ENCODE measurements at places on chromosomes 6 and 20.

DNA sequence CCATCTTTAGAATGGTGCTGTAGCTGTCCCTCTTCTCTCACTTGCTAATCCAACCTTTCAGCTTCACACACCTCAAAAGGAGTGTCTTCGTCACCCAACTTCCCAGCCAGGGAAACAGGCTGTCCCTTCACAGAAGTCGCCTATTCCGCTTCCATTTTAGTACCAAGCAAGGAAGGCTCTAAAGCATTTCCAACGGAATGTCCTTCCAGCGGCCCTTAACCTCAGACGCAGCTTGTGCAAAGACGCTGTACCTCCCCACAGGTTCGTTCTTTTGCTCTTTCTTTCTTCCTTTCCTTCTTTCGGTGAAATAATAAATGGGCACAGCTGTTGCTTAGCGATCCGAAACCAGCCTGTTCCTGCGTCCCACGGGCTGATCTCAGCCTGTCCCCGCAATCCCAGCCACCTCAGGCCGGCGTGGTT is 1.5 kb downstream of the PTPRT start:
- peak; percentile 47 for DNase-seq

- DNase-seq, result peak; percentile 54
Observed at GRCh38 chr6:50185006-50185405, 135.3 kb upstream of the DEFB112 start.

- no peak for DNase-seq
Observed at GRCh38 chr20:57716202-57716601, 6.4 kb upstream of the PMEPA1 start.

- DNase-seq, result no peak
Observed at GRCh38 chr6:169397684-169398083, 144.0 kb upstream of the THBS2 start.

GRCh38 chr20:50133041-50133440 is 20.1 kb upstream of the UBE2V1 start:
- no peak for DNase-seq

DNA sequence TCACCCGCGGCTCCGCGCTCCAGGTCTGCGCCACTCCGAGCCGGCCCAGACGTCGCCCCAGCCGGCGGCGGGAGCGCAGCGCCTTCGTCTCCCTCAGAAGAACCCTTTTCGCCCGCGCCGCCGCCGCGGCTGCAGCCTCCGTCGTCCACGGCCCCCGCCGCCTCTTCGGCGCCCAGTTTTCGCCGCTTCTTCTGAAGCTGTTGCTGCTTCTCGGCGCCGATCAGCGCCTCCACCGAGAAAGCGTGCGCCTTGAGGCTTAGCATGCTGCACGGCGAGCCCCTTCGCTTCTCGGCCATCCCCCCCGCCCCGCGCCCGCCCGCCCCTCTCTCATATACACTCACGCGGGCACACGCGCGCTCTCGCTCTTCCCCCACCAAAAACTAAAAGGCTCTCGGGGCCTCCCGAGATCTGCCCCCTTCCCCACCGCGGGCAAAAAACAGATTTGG is 489 bp downstream of the TBX18 start:
- DNase-seq, result no peak

- peak; percentile 29 for DNase-seq
Observed at GRCh38 chr20:45419188-45420091, 3.5 kb downstream of the PIGT start.

DNA sequence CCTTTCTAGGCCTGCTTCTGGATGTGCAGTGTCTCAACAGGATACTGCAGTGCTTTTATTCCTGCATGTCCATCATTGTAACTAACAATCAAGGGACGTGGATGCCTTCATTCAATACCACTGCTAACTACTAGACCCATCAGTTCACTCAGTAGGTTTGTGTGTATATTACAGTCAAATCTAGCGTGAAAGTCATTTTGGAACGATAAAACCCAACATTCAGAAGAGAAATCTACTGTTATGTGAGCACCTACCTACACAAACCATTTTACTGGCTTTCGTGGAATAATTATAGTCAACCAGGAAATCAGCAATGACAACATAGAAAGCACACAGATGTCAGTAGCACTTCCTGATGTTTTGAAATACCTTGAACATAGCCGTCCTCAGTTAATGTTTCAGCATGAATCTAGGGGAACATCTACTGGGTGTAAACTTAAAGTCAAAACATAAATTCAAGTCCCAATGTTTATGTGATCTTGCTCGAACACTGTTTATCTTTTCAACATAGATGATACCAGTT is 270.6 kb downstream of the FARS2 start:
- DNase-seq, result no peak

DNA sequence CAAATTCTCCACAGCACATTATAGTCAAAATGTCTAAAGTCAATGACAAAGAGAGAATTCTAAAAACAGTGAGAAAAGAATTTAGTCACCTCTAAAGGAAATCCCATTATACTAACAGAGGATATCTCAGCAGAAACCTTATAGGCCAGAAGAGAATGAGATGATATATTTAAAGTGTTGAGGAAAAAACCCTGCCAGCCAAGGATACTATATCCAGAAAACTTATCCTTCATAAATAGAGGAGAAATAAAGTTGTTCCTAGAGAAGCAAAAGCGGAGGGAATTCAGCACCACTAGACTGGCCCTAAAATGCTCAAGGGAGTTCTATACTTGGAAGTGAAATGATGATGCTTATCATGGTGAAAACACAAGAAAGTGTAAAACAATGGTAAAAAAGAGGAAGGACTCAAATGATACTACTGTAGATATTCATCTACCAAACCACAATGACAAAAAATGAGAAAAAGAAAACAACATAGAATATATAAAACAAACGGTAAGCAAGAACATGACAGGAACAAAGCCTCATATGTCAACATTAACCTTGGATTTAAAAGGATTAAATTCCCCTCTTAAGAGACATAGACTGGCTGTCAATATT is 16.7 kb downstream of the GPRC6A start:
- DNase-seq, result no peak

GRCh38 chr6:149201068-149201655 is 116.3 kb upstream of the TAB2 start:
- DNase-seq, result no peak

GRCh38 chr20:43976547-43976946 is 61.9 kb downstream of the TOX2 start:
- no peak for DNase-seq

DNA sequence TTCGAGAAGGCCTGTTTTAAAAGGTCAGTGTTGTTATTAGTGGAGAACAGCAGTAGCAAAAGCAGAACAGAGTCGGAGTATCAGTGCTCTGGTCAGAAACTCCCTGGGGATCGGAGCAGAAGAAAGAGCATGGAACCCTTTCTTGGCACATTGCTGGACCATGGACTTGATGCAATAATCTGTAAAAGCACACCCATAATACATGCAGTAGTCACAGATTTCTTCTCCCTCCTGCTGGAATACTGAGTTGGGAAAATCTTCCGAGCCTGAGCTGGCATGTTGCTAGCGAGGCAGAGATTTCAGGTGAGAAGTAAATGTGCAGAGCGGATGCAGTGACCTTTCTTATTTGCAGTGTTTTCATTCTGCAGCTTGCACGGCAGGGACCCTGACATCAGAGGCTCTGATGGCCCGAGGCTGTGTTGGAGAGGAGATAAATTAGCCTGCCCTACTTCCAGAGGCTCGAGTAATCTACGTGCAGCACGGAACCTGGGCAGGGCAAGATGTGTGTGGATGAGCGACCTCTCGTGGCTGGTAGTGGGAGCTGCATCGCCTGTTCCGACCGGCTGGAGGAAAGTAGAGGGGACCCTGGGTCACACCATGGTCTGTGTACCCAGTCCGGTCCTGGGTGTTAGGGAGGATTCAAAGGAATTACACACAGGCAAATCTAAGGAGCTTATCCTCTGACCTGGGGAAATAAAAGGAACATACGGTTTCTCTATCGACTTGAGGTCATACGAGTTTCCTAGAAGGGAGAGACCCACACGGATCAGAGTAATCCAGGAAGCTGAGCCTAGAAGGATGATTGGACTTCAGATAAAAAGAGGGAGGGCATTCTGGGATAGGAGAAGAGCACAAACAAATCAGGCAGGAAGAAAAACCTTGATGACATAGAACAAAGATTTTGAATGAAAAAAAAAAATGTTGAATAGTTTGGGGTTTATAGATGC is 137.0 kb upstream of the STMND1 start:
- peak; percentile 91 for DNase-seq

DNA sequence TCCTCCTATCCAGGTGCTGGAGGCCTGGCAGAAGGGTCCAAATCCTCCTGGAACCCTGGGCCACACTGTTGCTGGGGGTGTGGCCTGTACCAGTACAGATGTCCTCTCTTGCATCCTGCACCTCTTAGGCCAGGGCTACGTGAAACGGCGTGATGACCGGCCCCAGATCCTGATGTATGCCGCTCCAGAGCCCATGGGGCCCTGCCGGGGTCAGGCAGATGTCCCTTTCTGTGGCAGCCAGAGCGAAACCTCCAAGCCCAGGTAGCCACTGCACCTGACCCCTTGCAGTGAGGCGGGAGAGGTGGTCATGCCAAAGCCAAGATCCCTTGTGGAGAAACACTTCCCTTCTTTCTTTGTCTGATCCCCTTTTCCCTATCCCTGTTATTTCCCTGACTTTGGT is 14.2 kb downstream of the DNPH1 start:
- DNase-seq, result no peak

DNA sequence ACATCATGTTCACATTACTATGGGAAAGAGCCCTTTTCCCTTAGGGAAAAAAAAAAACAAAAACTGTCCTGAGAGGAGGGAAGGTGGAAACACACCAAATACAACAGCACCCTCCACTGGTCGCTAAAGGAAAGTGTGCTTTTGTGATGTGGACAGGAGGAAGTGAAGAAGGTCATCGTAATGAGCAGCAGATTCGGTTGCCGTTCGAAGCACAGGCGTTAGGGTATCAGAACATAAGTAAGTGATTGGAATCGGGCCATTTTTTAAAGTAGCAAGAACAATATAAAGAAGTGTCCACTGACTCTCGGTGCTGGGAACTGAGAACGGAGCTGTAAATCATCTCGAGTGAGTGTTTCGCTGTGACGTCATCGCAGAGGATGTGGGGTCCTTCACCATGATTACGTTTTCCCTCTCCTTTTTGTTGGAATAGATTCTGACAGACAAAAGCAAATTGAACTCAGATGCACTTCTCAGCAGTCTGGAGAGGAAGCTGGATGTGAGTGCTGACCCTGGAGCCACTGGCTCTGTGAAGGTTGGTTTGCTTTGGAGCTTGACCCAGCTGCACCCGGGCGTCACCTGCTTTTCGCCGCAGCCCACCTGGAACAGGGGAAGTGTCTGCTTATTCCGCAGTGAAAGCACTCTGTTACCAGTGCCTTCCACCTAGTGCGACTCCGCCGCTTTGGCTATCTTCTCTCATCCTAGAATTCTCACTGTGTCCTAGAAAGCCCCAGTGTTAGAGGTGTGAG is 203.6 kb upstream of the GMDS start:
- no peak for DNase-seq
